ENCODE measurements at places on chromosomes 2 and 18.

DNA sequence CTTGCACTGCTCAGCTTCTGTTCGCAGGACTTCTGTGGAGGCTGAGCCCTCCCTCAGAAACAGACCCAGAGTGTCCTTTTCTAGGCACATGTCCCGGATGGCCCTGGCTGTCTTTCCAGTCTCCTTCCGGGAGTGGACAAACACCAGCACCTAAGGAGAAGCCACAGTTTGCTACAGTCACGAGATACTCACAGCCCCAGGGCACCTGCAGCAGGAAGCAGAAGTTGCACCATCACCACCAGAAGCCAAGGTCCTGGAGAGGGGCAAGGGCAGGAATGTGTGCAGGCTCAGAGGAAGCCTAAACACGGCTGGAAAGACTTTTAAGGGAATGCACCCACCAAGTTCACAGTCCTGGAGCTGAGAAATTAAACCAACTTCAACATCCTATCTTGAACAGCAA lies 13.6 kb downstream of the SNRNP200 start:
- no peak for DNase-seq

GRCh38 chr2:22481486-22482259 lies 903.3 kb upstream of the KLHL29 start:
- no peak for DNase-seq

- DNase-seq: no peak
Observed at GRCh38 chr2:66872986-66873754, 438.2 kb downstream of the MEIS1 start.

- no peak for DNase-seq
Observed at GRCh38 chr2:113150258-113150601, 22.8 kb downstream of the IL1RN start.

DNA sequence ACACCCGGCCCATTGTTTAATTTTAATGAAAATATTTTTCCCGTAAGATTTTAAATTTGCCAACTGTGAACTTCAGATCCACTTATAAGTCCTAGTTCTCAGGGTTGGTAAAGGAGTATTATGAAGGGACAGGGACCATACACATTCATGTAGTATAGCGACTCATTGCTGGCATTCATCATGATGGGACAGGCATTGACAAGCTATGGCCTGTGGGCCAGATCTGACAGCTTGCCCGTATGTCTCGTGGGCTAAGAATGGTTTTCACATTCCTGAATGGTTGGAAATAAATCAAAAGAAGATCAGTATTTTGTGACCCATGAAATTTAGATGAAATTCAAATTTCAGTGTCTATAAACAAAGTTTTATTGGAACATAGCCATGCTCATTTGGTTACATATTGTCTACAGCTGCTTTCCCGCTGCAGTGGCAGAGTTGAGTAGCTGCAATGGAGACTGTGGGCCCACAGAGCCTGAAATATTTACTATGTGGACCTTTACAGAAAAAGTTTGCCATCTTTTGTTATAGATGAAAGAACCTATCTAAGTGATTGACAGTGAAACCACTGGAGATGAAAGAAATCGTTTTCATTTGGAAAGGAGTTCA lies 4.1 kb downstream of the RAPGEF4 start:
- no peak for DNase-seq

DNA sequence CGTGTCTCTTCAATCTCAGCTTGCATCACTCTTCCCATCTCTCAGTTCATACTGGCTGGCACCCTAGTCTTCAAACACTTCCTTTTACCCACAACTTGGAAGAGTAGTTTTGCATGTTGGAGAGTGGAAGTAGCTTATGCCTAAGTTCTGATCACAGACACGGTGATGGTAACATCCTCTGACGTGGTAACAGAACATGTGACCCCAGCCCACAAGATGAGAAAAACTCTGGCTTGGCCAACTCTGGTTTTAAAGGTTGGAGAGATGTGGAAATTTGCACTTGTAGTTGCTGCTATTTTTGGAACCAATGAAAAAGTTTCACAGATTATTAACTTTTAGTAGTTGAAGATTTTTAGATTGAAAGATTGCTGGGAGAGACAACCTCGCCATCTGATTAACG lies 155.4 kb upstream of the SLC35G4 start:
- no peak for DNase-seq

- no peak for DNase-seq
Observed at GRCh38 chr18:2851771-2852170, 5.0 kb downstream of the EMILIN2 start.

- DNase-seq: no peak
Observed at GRCh38 chr2:86336675-86337243, 667 bp downstream of the REEP1 start.

- DNase-seq: no peak
Observed at GRCh38 chr2:3141696-3142095, 235.9 kb downstream of the EIPR1 start.

GRCh38 chr2:24123195-24123921 lies at the start of the genes FAM228B and PFN4:
TSS of gene FAM228B (plus strand) at chr2:24123469. CDS start at chr2:24124362, 893 bp downstream.
TSS of gene PFN4 (minus strand) at chr2:24123334. CDS start at chr2:24122535, 799 bp downstream.
- DNase-seq: peak; percentile 19

DNA sequence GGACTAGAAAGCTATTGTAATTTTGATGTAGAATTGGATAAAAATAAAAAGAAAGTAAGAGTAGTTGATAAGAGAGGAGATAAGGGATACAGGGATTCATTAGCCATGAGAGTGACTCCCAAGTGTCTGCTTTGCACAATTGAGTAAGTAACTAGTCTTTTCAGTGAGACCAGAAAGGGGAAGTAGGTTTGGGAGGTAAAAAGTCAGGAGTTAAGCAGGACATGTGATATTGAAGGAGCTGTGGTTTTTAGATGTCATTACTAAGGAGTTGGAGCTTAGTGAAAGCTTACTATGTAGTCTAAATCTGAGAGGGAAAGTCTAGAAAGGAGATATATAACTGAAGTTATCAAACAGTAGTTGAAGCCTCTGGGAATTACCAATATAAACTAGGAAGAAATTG lies 93.4 kb downstream of the SLC5A7 start:
- DNase-seq: no peak

- DNase-seq: no peak
Observed at GRCh38 chr2:207241198-207241597, 75.5 kb upstream of the KLF7 start.

- no peak for DNase-seq
Observed at GRCh38 chr2:166127217-166128155, at the start of gene SCN1A. TSS of gene SCN1A (minus strand) at chr2:166128020. CDS start at chr2:166073621, 54,399 bp downstream.

DNA sequence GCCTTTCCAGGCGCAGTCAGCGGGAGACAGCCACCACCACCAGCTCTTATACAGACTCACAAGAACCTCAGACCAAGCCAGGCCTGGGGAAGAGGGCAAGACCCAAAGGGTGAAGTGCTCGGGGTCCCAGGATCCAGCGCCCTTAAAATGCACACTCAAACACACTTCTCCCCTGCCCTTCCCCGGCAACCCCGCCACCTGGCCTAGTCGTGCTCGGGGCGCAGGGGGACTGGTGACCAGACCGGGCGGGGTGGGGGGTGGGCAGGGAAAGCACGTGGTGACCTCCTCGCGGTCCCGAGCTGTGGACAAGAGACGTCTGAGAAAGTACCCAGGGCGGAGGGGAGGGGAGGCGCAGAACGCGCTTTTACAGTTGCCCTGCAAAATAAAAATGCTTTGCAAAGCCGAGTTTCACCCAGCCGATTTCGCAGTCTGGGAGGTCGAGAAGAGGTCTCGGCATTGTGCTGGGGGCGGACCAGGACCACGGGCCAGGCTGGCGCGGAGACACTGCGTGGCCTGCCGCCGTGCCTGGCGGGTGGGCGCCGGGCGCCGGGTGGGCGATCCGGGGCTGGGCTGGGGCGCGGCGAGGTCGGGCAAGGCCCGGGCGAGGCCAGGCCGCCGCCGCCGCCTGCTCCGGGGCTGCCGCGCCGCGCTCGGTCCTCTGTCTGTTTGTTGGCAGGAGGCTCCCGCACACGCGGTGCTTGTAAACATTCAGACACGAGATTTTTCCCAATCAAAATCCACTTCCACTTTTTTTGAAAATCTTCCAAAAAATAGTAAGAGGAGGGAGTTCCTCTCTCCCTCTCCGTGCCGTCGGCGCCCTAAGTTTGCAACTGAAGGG lies 2.0 kb downstream of the BCL11A start:
- DNase-seq: no peak

- DNase-seq: no peak
Observed at GRCh38 chr2:152309352-152310214, 25.4 kb upstream of the FMNL2 start.

GRCh38 chr2:14587119-14587518 lies 45.4 kb upstream of the LRATD1 start:
- DNase-seq: no peak

GRCh38 chr2:241902357-241902991 lies 32.9 kb downstream of the RTP5 start:
- DNase-seq: no peak

DNA sequence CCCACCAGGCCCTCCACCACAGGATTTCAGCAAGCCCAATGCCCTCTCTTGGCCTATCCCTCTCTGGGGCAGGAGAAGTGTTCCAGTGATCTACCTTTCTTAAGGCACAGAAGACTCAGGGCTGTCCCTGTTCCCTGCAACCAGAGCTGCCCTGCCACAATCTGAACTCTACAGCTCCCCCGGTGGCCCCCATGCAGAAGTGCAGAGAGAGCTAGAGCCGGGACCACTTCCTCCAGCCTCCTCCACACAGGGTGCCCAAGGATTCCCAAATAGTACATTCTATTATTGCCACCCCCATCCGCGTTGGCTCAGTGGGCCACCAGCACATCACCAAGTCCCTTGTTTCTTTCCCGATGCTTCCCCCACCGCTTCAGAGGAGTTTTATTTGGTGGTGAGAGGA lies 114.8 kb upstream of the PTPRM start:
- DNase-seq: no peak

GRCh38 chr2:96109931-96110511 lies 6.3 kb downstream of the ADRA2B start:
- DNase-seq: no peak

DNA sequence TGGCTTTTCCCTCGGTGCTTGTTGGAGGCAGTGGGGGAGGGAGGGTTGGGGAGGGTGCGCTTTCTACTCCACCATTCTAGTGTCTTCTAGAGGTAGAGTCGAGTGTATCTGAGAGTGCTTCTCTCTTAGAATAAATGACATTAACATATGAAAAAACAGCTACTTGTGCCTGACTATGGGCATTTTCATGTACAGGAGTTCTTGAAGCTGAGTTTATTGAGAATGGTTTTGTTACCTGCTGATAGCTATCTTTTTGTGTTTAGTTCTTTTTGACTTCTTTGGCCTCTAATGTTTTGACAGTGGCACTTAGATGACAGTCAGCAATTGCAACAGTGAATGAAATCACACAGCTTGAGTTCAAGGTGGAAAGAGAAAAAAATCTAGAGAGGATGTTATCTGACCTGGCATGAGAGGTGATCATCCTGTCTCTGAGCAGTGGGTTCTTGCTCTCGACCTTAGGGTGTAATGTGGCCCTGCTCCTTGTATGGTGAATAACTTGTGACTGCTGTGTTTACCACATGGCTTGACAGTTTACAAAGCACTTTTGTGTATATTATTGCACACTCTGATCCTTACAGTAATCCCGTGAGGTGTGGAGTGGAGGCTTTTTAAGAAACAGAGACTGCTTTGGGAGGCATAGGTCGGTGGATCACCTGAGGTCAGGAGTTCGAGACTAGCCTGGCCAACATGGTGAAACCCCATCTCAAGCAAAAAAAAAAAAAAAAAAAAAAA lies 86.7 kb downstream of the AGAP1 start:
- DNase-seq: no peak

DNA sequence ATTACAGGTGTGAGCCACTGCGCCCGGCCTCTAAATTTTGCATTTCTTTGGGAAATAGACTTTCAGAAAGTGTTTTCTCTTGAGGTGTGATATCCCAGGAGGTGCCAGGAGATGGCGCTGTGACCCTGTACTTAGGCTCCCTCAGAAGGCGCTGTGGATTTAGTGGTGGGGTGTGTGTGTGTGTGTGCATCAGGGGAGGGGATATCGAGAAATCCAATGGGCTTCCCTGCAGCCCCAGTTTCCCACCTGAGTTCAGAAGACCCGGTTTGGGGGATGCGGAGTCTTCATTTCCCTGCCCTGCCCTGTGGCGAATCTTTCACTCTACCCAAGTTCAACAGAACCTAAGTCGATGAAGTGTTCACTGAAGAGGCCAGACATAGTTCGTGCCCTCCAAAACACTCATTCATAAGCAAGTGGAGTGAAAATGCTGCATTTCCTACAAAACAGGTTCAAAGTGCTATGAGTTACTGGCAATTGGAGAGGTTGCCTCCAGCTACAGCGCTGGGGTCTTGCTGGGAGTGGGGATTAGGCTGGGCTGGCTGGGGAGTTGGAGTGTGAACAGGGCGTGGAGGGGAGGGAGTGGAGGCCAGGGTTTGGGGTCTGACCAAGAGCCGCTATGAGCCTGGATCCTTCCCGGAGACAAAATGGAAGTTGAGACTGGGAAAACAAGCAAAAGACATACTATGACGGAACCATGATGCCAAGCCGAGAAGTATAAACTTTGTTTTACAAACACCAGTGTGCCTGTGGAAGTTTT lies 6.5 kb upstream of the WNT6 start:
- DNase-seq: no peak

DNA sequence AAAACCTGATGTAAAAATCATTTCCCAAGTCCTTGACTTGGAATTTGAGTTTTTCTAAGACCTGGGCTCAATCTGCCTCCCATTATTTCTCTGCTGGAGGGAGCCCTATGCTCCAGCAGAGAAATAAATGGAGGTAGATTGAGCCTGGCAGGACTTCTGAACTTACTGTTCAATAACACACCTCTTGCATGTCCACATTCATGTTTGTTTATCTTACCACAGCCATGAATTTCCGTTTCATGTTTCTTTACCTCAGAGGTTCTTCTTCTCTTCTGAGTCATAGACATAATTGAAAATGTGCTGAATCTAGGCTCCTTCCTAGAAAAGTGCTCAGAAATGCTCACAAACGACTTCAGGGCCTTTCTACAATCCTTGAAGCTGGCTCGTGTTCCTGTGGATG lies 170.8 kb downstream of the PMAIP1 start:
- no peak for DNase-seq

DNA sequence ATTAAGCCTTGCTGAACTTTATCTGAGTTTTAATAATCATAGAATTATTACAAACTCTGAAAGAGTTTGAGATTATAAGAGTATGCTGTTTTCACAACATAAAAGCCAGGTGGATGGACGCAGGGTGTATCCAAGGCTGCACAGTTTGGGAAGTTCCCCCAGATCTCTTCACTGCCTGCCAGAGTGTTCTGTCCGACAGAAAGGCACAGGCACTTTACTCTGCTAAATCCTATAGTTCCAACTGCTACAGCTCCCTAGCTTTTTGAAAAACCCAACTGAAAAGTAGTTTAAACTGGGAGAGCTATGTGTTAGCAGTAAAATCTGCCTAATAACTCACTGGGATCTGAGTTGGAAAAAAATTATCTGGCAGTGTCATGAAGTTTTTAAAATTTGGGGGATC lies 38.0 kb downstream of the MFSD6 start:
- no peak for DNase-seq

GRCh38 chr2:72630767-72631166 lies 195.1 kb downstream of the EXOC6B start:
- DNase-seq: no peak
